ENCODE measurements at places on chromosomes 11 and 22.

- no peak for DNase-seq
Observed at GRCh38 chr22:17734187-17734586, 40.1 kb downstream of the BID start.

DNA sequence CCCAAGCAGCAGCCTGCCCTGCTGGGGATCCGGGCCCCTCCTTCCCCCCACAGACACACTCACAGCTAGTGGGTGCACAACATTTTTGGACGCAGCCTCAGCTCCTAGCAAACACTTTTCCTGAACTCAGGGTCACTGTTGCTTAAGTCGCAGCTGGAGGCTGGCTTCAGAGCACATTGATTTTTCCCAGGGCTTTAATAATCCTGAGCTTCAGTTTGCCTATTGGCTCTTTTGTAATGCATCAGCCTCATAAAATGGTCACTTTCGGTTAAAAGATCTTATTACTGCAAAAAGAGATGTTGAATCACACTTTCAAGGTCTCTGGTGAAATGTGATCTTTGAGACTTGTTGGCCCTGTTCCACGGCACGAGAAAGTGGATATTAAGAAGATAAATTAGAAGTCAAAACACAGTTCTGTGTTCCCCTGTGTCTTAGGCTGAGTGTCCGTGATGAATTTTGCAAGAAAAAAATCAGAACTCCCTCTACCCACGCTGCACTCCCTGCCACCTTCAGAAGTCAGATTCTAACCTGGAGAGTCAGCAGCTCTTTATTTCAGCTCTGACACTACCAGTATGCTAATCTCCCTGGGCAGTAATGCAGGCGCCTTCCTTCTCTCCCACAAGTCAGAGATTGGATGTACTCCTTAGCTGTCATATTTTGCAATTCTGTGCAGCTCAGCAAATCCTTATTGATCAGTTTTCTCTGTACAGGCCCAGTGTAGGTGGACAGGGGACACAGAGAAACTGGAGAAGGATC is 158.2 kb upstream of the E2F8 start:
- DNase-seq = no peak

DNA sequence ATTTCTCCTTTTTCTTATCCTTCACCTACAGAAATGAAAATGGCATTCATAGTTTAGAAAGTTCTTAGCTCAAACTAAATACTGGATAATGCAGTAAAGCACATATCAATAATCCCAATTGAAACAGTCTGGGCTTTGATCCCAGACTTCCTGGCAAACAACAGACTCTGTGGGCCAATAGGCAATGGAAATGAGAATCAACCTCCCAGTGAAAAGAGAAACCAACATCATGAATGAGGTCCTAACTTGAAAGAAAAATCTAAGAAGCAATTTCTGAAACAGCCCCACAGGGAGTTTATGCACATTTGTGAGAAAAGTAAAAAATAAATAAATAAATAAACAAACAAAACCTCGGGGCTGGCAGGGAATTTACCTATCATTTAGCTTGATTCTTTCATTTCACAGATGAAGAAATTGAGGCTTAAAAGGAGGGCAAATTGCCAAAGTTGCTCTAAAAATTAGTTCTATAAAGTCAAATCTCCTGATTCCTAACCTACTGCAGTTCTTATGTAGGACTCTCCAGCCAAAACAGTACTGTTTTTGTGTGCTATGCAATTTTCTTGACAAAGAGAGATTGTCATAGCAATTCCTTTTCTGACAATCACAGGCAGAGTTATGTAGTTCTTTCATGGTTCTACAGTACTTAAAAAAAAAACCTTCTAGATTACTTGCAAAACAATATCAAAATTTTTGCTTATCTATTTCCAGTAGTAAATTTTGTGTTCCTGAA is 265.8 kb downstream of the GRM5 start:
- DNase-seq = no peak

GRCh38 chr11:115693002-115693401 is 188.8 kb upstream of the CADM1 start:
- DNase-seq = peak; percentile 40

DNA sequence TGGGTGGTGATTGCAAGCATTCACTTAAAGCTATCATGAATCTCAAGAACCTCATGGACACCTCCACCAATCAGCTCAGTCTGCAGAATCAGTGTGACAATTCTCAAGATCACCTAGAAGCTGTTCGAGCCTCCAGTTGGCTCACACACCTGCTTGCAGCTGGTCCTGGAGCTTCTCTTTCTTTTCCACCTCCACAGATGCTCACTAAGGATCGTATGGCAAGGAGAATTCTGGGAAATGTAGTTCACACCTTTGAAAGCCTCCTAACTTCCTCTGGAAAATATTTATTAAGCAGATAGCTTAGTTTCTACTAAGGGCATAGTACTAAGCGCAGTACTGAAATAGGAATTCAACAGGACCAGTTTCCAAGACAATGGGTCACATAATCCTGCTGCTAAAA is 26.2 kb downstream of the FSHB start:
- DNase-seq = peak; percentile 64

- no peak for DNase-seq
Observed at GRCh38 chr11:91293119-91293518, 931.5 kb upstream of the FAT3 start.

DNA sequence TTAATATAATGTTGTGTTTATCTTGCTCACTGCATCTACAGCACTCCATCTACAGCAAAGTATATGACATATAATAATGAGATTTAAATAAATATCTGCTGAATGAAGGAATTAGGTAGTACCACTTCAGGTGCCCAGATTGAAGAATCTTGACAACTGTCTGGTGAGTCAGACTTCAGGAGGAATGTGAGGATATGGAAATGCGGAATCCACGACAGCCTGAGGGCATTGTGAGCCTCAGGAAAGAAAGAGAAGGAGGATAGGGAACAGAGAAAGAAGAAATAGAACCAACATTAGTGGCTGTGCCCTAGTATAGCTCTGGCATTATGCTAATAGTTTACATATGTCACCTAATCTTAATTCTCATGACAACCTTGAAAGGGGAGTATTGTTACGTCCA is 304.4 kb downstream of the AASDHPPT start:
- DNase-seq = peak; percentile 53

- no peak for DNase-seq
Observed at GRCh38 chr11:16011396-16011795, 344.9 kb downstream of the SOX6 start.

GRCh38 chr11:114448749-114449482 is 9.6 kb downstream of the REXO2 start:
- no peak for DNase-seq

DNA sequence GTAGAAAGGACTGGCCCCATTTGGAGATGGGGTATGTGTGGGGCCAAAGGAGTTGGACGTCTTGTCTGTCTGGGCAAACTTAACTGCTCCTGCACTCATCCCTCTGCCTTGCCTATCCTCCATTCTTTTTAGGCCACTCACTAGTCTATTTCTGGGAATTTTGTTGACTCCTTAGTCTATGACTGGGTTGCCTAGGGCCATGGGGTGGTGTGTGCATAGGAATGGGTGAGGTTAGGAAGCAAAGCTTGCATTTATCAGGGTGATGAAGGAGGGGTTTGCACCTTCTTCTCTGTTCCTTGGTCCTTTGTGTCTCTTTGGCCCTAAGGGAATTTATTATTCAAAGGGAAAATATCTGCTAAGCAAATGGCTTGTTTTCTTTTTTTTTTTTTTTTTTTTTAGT is 80.9 kb upstream of the OR9Q1 start:
- no peak for DNase-seq

DNA sequence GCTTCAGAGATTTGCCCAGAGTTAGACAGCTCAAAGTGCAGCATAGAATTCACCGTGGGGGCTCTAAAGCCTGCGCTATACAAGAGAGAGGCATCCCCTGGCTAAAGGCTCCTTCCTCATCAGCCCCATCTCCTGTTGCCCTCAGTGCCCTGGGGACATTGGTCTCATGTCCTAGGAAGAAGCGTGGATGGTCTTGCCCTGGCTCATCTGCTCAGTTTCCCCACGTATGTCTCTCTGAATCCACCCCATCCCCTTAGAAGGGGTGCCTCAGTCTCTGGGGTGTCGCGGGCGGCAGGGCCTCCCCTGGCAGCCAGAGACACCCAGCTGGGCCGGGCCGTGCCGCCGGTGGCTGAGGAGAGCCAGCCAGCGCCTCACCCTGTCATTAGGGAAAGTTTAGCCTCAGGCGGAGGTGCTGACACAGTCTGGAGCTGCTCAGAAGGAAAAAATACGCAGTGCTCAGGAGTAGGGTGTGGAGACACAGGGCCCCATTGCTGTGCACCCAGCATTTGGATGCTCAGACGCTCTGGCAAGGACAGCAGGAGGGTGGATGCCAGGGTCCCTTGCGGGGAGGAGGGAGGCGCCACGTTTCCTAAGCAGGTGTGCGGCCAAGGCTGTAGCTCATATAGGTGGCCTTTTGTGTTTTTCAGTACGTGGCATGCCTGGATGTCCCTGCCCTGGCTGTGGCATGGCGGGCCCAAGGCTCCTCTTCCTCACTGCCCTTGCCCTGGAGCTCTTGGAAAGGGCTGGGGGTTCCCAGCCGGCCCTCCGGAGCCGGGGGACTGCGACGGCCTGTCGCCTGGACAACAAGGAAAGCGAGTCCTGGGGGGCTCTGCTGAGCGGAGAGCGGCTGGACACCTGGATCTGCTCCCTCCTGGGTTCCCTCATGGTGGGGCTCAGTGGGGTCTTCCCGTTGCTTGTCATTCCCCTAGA is 1.3 kb downstream of the SLC39A13 start:
- no peak for DNase-seq

DNA sequence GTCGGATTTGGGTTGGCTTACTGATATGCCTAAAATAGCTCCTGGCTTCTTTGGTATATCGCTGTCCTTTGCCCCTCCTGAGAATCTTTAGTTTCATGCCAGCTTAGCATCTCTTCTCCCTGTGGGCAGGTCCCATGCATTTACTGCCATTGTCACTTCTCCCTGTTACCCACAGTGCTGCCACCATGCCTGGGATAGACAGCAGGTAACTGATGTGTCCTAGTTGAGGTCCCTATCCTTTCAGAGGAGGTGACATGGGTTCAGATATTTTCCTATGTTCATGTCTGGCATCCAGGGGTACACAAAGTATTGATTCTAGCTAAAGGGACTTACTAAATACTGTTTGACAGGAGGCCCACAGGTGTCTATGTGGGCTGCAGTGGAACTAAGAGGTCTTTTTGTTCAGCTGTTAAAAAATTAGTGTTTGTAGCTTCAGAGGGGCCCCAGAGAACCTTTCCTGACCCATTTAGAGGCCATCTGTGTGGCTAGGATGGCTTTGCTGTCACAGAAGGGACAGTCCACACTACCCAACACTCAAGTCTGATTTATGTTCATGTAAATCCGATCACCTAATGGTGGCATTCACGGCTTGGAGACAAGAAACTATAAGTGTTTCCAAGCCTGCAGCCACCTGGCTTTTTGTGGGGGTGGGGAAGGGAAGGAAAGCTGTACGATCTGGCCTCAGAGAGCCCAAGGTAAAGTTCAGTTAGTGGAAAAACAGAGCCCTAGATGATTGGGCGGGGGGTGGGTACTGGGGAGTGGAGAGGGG is 8.5 kb downstream of the TIMP3 start:
- DNase-seq = no peak

DNA sequence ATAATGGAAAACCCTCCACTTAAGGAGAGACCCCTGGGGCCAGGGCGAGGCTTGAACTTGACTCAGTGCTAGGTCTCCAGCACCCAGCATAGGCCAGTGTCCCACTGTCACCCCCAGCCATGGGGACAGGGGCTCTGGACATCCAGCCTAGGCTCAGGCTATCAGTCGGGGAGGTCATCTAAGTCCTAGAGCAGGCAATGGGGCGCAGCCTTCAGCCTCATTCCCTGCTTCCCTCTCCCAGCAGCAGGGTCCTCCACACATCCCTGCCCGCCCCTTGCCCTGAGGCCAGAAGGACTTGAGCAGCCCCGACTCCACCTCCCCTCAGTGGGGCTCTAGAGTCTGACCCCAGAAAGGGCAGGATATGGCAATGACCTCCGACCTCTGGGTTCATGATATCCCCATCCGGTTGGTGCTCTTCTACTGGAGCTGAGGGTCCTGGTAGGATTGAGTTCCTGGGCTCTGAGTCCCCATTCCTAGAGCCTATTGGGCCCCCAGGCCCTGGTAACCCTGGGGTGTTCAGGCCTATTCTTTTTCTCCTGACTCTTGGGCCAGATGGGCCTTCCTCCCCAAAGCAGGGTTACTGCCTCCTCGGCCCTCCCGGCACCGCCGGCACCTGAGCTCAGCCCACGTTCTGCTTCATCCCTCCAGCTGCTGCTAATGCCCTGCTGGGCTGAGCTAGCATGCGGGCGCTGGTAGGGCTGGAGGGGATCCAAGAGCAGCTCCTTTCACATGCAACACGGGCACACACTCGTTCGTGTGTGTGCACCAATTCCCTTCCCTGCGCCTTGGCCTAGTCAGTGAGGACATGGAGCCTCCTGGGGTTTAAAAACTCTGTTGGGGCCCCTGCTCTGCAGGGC is 4.4 kb downstream of the CST6 start:
- DNase-seq = no peak

DNA sequence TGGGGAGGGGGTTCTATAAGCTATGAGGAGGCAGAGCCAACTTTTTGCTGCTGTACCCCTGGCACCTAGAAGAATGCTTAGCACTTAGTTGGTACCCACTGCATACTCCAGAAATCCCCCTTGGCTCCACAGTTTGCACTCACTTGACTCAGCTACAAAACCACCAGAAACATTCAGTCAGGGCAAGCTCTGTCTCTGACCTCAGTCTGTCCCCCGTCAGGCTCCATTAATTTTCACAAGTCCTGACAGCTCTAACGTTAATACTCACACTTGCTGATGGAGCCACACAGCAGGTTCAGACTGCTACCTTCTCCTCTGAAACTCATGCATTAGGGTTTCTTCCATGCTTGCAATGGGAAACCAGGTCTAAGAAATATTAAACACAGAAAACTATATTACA is 81.7 kb downstream of the MPPED2 start:
- DNase-seq = no peak

- no peak for DNase-seq
Observed at GRCh38 chr11:5234381-5234834, at the start of gene HBD. HBD (minus strand) TSS chr11:5234483; CDS start chr11:5234433, 50 bp downstream.
